ENCODE measurements at places on chromosomes 7 and 10.

GRCh38 chr7:21948887-21949540 is 3.3 kb upstream of the CDCA7L start:
- DNase-seq = no peak

GRCh38 chr7:44150466-44150832 is 9.3 kb upstream of the MYL7 start:
- DNase-seq = no peak

- no peak for DNase-seq
Observed at GRCh38 chr10:22682237-22683139, 31.9 kb downstream of the PIP4K2A start.

GRCh38 chr7:29488977-29489376 is 74.7 kb upstream of the PRR15 start:
- DNase-seq = no peak

GRCh38 chr10:31590023-31590800 is 271.2 kb downstream of the ZEB1 start:
- DNase-seq = no peak

DNA sequence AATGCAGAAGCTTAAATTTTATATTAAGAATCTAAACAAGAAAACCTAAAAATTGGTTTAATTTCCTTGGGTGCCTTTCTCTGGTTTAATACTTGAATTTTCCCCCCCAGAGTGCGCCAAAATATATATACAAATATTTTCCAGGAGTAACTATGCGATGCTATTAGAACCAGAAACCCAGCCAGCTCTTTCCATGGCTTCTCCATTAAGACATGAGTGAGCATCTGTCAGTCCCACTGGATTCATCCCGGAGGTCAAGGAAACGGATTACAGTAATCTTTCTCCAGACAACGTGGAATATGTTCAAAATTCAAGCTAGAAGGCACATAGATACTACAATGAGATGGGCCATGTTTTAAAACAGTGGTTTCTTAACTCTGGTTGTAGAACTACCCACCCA is 148.8 kb downstream of the TAX1BP1 start:
- no peak for DNase-seq

GRCh38 chr7:83415840-83416239 is 233.1 kb downstream of the SEMA3E start:
- no peak for DNase-seq

DNA sequence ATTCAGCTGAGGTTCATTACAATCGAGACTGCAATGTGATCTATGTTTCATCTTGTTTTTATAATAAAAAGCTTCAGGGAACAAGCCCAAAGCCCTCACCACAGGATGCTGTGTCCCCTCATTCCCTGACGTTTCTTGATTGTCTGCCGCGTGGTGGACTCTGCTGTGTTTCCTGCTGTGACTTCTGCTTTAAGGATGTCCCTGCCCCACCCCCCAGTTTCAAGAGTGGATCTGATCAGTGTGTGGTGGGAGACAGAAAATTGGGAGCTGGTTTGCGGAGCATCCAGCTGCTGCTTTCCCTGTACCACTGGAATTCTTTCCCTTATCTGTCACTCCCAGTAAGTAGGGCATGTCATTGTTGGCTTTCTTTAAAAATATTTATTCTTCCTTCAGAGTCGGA is 86.2 kb downstream of the CREM start:
- DNase-seq = no peak

GRCh38 chr7:108525985-108526767 is at the start of gene PNPLA8:
Gene PNPLA8 (minus strand): TSS chr7:108526135. CDS start chr7:108515491, 10,644 bp downstream.
- peak; percentile 100 for DNase-seq

DNA sequence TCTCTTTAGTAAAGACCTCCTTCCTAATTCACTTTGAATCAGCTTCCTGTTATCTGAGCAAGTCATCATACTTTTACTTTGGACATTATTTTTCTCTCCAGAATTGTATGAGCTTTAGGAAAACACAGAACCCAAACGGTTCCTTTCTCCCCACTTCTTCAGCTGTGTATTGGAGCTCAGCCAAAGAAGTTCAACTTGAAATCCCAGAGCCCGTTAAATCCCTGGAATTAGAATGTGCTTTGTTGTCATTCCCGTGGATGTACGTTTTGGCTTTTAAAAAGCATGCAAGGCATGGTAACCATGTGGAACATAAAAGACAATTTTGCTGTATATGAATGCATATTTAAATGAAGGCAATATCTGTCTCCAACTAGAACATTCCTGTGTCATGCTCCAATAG is 46.6 kb downstream of the AGMO start:
- DNase-seq = peak; percentile 30

- DNase-seq = no peak
Observed at GRCh38 chr10:98957801-98958200, 277.9 kb downstream of the HPSE2 start.

GRCh38 chr10:126667568-126667967 is 2.9 kb downstream of the C10orf90 start:
- no peak for DNase-seq

DNA sequence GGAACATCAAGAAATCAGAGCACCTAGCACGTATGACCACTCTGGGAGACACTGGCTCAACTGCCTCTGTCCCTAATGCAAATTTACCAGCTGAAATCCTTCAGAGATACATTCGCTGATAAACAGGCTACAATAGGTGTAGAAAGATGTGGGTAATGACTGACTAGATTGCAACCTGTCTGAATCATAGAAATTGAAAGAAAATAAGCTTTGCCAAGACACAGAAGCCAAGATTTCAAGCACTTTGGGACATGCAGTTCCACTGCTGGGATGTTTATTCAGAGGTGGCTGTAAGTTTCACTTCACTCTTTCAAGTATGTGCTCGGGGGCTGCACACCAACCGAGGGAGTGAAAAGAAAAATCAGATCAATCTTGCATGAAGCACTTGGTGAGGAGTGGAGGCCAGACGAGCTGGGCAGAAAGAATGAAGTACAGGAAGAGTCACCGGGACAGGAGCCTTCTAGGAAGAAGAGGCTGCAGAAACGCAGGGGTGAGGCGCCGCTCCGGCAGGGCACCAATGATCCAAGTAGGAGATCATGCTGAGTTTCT is 276.7 kb downstream of the PARD3 start:
- no peak for DNase-seq

DNA sequence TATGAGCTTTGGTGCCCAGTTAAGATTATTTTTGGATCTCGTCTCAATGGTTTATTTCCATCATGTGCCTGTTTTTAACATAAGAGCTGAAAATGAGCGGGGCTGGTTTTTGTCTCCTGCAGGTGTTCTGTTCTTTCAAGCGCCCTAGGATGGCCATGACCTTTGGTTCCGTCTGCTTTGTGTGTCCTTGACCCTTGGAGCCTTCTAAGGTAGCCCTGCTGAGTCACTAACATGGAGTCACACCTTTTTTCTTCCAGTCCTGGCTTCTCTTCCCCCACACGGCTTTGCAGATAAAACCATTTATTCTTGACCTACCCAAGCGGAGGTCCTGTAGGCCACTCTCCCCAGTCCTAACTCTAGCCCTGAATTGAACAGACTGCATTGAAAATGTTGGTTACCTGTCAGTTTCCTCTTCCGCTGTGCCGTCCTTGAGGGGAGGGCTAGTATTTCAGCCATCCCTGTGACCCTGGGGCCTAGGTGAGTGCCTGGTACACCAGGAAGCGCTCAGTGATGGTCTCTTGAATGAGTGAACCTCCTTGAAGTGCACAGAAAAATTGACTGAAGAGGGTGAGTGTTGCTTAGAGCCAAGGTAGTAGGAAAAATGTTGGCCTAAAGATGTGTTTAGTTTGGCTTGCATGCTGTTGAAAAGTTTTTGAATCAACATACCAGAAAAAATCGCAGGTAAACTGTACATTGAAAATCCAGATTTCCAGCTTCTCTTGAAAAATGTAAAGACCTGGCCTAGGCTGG is 48.0 kb downstream of the CAMK1D start:
- DNase-seq = no peak

DNA sequence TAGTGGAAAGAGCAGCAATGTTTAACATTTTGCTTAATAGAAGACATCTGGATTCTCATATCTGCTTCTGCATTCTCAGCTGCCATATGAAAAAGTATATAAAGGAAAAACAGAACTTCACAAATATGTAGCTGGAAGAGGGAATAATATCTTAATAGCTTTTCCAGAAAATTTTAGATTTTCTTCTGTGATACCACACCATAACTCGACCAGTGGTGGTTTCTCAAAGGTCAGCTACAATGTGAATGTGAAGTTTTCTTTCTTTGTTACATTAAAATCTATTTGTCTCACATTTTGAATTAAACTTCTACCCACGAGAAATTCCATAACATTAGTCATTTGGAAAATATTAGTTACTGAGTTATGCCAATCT is 339.8 kb downstream of the PARD3 start:
- no peak for DNase-seq

GRCh38 chr10:72574636-72575035 is 51.2 kb downstream of the MICU1 start:
- DNase-seq = no peak

DNA sequence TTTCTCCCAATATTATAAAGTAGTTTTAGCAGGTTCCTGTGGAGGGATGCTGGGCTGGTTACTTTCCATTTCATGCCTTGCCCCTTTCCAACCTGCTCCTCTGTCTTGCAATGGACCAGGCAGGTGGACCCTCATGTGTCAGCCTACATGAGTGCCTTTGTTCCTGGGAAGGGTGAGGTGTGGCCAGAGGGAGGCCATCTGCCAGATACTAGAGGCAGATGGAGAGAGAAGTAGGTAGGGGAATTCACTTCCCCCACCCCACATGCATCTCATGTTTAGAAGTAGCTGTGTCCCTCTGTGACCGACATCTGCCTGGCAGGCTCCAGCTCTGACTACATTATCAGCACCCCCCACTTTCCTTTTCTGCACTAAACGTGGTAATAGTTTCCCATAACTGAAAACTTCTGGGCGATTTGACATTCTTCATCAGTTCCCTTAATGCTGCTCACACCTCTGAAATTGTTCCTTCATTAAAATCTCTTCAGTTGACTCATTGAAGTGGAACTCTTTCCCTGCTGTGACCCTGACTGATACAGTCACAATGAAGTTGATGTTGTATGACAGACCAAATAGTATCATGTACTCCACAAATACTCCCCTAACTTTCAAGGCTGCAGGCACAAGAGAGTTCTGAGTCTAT is 396.3 kb upstream of the FZD8 start:
- no peak for DNase-seq

DNA sequence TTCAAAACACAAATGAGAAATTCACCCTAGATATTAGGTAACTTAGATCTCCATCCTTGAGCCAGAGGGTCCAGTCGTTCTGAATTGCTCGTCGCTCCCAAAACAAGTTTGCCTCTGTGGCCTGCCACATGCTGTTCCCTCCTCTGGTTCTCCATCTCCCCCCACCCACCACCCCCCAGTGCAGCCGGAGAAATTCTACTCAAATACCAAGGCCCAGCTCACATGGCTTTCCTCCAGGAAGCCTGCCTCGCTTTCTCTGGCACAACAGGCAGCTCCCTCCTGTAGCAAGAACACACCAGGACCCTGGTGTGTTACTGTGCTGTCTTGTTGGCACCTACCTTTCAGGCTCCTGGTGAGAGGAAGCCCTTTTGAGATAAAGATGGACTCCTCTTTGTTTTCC is 52.7 kb upstream of the C10orf90 start:
- no peak for DNase-seq

DNA sequence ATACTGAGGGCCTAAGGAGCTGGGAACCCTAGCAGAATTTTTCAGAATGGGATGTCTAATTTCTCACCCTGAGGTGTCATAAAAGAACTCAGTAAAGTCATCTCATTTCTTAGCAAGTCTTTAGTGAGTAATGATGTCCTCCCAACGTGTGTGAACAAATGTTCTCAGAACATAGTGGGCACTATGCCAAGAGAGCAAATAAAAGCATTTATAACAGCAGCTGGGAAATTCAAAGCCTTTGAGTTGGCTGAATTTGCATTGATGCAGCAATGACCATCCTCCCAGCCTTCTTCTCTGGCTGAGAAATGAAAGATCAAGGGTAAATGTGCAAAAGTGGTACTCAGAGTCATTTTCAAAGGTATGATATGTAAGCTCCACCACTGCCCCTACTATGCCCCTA is 109.4 kb downstream of the FAM107B start:
- no peak for DNase-seq

DNA sequence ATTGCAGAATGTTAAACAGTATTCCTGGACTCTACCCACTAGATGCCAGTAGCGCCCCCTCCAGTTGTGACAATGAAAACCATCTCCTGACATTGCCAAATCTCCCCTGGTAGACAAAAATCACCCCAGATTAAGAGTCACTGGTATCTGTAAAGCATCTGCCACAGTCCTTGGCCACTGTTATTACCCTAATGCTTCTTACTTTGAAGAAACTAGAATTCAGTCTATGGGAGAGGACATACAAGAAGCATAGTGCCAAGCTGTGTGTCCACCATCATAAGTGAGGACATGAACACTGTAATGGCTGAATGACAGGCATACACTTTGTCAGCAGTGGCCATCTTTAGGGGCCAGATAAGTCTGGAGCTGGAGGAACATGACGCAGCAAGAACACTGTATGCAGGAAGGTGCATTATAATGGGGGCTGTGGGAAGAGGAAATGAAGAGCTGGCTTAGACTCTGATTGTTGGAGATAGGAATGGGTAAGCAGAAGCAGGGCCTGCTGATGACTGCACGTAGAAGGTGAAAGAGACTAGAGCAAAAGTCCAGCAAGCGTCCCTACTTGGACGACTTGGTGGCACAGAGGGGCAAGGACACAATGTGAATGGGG is 32.5 kb downstream of the CBX3 start:
- DNase-seq = no peak

- DNase-seq = no peak
Observed at GRCh38 chr10:124653311-124653710, 90.9 kb downstream of the FAM53B start.

DNA sequence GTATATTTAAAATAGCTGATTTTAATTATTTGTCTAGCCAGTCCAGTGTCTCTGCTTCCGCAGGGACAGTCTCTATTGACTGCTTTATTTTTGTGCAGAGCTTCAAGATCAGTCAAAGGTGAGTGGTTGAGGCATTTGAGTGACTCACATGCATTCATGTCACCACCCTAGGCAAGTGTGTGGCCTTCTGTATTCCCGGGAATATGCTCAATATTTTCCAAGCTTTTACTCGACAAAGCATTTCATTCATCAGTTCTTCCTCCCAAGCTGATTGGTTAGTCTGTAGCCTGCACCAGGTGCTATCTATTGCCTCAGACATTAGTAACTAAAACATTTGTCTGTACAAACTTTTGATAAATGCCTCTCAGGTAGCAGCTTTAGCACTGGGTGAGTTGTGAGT is 471.5 kb upstream of the NRG3 start:
- DNase-seq = no peak

DNA sequence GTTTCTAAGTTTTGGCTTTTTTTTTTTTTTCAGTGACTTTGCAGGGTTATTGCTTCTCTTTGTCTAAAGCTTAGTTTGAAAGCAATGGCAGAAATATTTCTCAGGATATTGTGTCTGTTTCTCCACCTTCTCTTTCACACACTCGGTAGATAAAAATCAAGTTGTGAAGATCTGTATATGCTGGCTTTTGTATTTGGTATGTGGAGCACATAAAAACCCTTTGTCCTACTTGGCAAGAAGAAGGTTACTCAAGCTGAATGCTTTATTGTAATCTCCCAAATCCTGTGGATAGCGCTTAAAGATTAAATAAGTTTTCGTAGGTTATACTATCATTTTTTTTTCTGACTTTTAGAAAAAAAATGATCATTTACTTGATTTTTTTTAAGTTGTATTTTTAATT is 172.4 kb downstream of the CDCA7L start:
- no peak for DNase-seq

GRCh38 chr10:117107238-117107637 is 30.8 kb downstream of the VAX1 start:
- no peak for DNase-seq
